Hepatocyte (in vitro differentiated cells): ENCODE measurements at places on chromosomes 12 and 14.

DNA sequence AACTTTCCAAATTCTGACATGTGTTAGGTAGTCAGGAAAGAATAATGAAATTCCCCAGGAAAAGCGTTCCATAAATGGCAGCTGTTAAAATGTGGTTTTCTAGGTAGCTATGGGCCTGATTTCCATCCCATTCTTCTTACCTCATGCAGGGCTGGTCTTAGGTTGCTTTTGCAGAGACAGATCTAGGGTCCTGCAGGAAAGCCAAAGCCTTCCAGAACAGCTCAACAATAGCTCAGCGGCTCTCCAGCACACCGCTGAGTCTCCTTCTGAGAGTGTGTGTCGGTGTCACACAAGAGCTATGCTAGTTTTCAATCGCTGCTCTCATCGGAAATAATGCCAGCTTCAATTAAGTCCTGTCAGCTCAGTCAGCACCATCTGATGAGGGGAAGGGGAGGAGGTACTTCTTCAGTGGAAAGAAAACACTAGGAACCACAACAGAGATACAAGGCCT lies 106.7 kb downstream of the TMEM30B start:
- DNase-seq = no peak
- no peaks in the 10 kb centered on the region for H3K4me1 ChIP-seq
- H3K27me3 ChIP-seq = no peaks in the 10 kb centered on the region

- H3K36me3 ChIP-seq = no peaks in the 10 kb centered on the region
- H3K27me3 ChIP-seq = no peaks in the 10 kb centered on the region
- H3K4me1 ChIP-seq = no peaks in the 10 kb centered on the region
- no peak for DNase-seq
- H3K4me3 ChIP-seq = no peak overlapping the region
Measured at GRCh38 chr12:22797701-22798100, 172.7 kb downstream of the ETNK1 start.

DNA sequence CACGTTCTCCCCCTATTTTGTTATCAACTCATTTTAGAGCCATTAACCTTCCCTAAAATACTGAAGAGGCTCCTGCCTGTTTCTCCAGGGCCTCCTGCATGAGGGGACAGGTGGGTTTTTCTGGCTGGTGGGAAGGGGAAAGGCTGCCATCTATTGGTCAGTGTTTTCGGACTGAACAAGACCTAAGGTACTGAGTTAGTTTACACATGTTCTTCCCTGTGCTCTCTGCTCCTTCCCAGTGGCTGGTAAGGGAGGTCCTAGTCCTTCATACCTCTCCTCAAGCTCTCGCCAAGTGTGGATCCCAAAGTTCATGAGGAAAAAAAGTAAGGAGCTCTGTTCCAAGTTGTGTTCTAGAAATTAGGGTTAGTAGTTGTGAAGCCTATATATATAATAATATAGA lies 357.5 kb downstream of the FSCB start:
- peak; percentile 44 for DNase-seq
- no peak overlapping the region for H3K27ac ChIP-seq
- no peak overlapping the region for H3K4me3 ChIP-seq
- no peaks in the 10 kb centered on the region for H3K27me3 ChIP-seq
- no peaks in the 10 kb centered on the region for H3K36me3 ChIP-seq

DNA sequence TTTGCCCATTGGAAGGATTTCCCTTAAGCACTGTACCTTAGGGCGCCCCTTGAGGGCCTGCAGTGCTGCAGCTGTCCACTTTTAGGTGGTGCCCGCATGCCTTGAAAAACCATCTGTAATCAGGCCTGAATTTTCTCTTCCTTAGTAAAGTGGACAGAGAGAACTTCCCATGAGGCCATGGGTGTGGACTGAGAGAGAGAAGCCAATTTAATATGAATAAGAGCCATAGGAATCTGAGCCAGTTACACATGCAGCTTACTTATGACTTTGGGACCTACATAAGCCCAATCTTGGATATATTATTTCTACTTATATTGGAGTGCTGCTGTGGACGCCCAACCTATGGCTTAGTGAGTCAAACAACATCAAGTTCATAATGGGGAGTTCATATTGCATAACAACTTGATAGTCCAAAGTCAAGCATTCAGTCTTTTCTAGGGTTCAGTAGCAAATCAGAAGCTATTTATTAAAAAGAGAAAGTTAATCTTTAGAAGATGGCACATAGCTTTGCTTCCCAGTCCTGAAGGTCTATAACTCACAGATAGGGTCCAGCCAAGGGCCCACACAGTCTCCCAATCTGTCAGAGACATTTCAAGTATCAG lies 11.1 kb upstream of the ETV6 start:
- H3K4me3 ChIP-seq = no peak overlapping the region
- H3K36me3 ChIP-seq = no peaks in the 10 kb centered on the region
- H3K27me3 ChIP-seq = no peaks in the 10 kb centered on the region
- no peaks in the 10 kb centered on the region for H3K4me1 ChIP-seq
- no peak for DNase-seq
- H3K27ac ChIP-seq = no peak overlapping the region

GRCh38 chr12:48999371-49000131 lies at the start of gene DDN:
Gene DDN, minus strand, starts transcription at chr12:48999375. Its CDS starts 88 bp downstream, at chr12:48999287.
- H3K27me3 ChIP-seq = peaks cover 43% of the 10 kb centered on the region
- H3K4me1 ChIP-seq = peaks cover 19% of the 10 kb centered on the region
- peak within 1 kb of the TSS; percentile 33 for H3K4me3 ChIP-seq
- H3K27ac ChIP-seq = no peak within 1 kb of the TSS

DNA sequence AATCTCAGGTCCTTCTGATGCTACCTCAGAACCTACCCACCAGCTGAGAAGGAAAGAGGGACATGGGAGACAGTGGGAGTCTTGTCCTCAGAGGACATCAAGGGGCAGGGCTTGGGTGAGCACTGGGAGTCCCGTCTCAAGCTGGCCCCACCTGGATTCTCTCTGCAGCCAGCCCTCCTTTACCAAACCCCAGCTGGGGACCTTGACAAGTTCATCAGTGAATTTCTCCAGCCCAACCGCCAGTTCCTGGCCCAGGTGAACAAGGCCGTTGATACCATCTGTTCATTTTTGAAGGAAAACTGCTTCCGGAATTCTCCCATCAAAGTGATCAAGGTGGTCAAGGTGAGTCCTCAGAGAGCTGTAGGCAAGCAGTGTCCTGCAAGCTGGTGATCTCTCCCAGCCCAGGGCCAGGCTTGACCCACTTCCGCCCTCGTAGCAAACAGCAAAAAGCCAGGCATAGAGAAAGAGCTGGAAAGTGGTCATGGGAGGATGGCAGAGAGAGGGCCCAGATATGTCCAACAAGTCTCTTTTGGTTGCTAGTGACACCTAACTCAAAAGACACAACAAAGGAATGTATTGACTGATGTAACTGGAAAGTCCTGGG lies 14.2 kb upstream of the OAS2 start:
- H3K27ac ChIP-seq = no peak overlapping the region
- H3K4me1 ChIP-seq = no peaks in the 10 kb centered on the region
- H3K36me3 ChIP-seq = no peaks in the 10 kb centered on the region

- H3K27ac ChIP-seq = no peak overlapping the region
- no peaks in the 10 kb centered on the region for H3K27me3 ChIP-seq
- no peaks in the 10 kb centered on the region for H3K36me3 ChIP-seq
- H3K4me1 ChIP-seq = no peaks in the 10 kb centered on the region
- H3K4me3 ChIP-seq = no peak overlapping the region
- no peak for DNase-seq
Measured at GRCh38 chr12:12480074-12480473, 82.6 kb downstream of the DUSP16 start.

- peaks cover 32% of the 10 kb centered on the region for H3K4me1 ChIP-seq
- H3K36me3 ChIP-seq = no peaks in the 10 kb centered on the region
- DNase-seq = peak; percentile 91
- no peak overlapping the region for H3K4me3 ChIP-seq
- no peak overlapping the region for H3K27ac ChIP-seq
- no peaks in the 10 kb centered on the region for H3K27me3 ChIP-seq
Measured at GRCh38 chr12:12788675-12789368, 3.4 kb downstream of the APOLD1 start.

DNA sequence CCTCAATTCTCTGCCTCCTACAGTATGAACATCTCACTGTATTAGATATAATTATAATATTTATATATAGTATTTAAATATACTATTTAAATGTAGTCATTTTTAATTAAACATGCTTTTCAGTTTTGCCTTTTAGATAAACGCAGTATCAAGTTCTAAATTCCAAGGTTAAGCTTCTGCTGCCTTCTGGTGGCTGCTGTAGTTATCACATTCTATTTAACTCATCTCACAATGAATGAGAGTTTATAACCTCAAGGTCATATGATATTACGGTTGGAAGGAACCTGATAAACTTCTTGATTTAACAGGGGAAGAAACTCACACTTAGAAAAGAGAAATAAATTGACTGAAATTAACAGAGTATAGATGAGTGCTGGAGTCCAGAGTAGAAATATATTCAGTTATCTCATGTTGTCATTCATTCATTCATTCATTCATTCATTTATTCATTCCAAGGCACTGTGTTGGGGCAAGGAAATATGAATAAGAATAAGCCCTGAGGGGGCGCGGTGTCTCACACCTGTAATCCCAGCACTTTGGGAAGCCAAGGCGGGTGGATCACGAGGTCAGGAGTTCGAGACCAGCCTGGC lies 31.9 kb downstream of the GUCY2C start:
- no peaks in the 10 kb centered on the region for H3K27me3 ChIP-seq
- no peak overlapping the region for H3K4me3 ChIP-seq
- no peaks in the 10 kb centered on the region for H3K36me3 ChIP-seq
- H3K27ac ChIP-seq = no peak overlapping the region

DNA sequence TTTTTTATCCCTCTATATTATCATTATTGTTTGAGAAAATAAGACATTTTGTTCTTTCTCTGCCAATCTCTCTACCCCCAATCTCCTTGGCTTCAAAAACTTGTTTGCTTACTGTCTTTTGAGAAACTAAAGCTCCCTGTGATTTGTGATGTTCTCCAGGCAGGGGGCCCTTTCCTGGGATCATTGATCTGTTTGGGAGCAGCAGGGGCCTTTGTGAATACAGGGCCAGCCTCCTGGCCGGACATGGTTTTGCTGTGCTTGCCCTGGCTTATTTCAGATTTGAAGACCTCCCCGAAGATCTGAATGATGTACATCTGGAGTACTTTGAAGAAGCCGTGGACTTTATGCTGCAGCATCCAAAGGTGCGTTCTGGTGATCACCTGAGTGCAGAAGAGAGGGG lies 4.5 kb downstream of the ACOT6 start:
- H3K36me3 ChIP-seq = no peaks in the 10 kb centered on the region
- H3K4me3 ChIP-seq = no peak overlapping the region
- DNase-seq = no peak

GRCh38 chr12:54338698-54339296 lies 13.9 kb downstream of the COPZ1 start:
- peak overlapping the region; percentile 0 for H3K27ac ChIP-seq
- H3K4me1 ChIP-seq = peaks cover 36% of the 10 kb centered on the region
- DNase-seq = no peak
- H3K4me3 ChIP-seq = no peak overlapping the region
- H3K27me3 ChIP-seq = no peaks in the 10 kb centered on the region

DNA sequence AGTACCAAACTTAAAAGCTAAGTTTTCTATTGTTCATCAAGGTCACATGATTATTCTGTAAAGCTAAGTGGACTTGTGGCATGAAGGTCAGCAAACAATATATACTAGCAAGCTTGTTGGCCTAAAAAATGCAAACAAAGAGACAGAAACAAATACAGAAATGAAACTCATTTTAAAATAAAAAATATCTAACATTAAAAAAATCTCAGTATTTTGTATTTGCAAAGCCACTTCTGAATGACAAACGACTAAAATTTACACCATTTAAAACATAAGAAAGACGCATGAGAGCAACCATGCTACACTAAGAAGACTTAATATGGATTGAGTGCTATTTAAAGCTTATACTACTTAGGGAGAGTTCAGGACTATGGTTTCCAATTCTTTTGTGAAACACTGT lies 72.8 kb upstream of the BBS10 start:
- no peak for DNase-seq
- H3K27me3 ChIP-seq = no peaks in the 10 kb centered on the region
- H3K4me1 ChIP-seq = peaks cover 20% of the 10 kb centered on the region
- H3K36me3 ChIP-seq = no peaks in the 10 kb centered on the region

GRCh38 chr12:31650918-31651317 lies 8.6 kb upstream of the ETFBKMT start:
- no peaks in the 10 kb centered on the region for H3K27me3 ChIP-seq
- H3K36me3 ChIP-seq = no peaks in the 10 kb centered on the region
- no peak overlapping the region for H3K4me3 ChIP-seq
- peak; percentile 71 for DNase-seq
- H3K4me1 ChIP-seq = peaks cover 10% of the 10 kb centered on the region

DNA sequence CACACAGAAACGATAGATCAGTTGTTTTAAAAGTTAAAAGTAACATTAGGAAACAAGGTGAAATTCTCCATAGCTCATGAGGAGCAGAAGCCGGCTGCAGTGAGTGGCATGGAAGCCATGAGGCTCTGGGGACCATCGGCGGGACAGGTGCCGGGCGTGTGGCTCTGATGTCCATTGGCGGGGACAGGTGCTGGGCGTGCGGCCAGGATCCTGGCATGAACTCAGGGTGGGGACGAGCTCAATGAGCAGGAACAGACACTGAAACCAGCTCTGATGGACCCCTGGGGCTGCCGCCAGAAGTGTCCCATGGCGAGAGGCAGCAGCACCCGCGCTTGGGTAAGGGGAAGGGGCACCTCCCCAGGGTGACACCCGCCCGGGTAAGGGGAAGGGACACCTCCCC lies 75.1 kb downstream of the NOC4L start:
- DNase-seq = no peak
- no peaks in the 10 kb centered on the region for H3K4me1 ChIP-seq
- peaks cover 6% of the 10 kb centered on the region for H3K27me3 ChIP-seq
- H3K27ac ChIP-seq = no peak overlapping the region

DNA sequence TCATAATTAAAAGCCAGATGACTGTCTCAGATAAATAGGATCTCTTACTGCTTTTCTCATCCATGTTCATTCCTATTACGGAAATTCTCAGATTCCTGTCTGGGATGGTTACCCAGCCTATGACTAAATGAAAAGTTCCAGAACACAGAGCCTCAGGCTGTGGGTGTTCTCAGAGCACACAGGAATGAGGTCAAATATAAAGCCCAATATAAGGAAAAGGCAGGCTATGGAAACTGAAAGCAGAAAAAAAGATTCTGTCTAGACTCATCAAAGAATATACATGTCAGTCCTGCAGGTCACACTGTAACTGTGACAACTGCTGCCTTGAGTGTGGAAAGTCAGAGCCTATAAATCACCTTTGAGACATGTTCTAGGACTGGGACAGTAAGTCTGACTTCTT lies 64.3 kb downstream of the DCAF5 start:
- no peak overlapping the region for H3K4me3 ChIP-seq
- no peaks in the 10 kb centered on the region for H3K27me3 ChIP-seq
- no peaks in the 10 kb centered on the region for H3K36me3 ChIP-seq
- H3K4me1 ChIP-seq = peaks cover 38% of the 10 kb centered on the region
- H3K27ac ChIP-seq = peak overlapping the region; percentile 93
- DNase-seq = peak; percentile 31

- no peaks in the 10 kb centered on the region for H3K27me3 ChIP-seq
- H3K4me1 ChIP-seq = peaks cover 46% of the 10 kb centered on the region
- DNase-seq = peak; percentile 90
- H3K36me3 ChIP-seq = no peaks in the 10 kb centered on the region
- peak overlapping the region; percentile 100 for H3K27ac ChIP-seq
- H3K4me3 ChIP-seq = peak overlapping the region; percentile 62
Measured at GRCh38 chr14:105093038-105093430, 27.8 kb upstream of the GPR132 start.

- no peak overlapping the region for H3K27ac ChIP-seq
- H3K36me3 ChIP-seq = no peaks in the 10 kb centered on the region
- no peak overlapping the region for H3K4me3 ChIP-seq
- H3K4me1 ChIP-seq = no peaks in the 10 kb centered on the region
Measured at GRCh38 chr12:106722837-106723236, 51.6 kb upstream of the RIC8B start.

- H3K27me3 ChIP-seq = no peaks in the 10 kb centered on the region
- peaks cover 30% of the 10 kb centered on the region for H3K4me1 ChIP-seq
- no peak overlapping the region for H3K27ac ChIP-seq
- no peak overlapping the region for H3K4me3 ChIP-seq
- no peak for DNase-seq
Measured at GRCh38 chr12:54330442-54330841, 5.5 kb downstream of the COPZ1 start.
